ENCODE measurements at places on chromosomes 3 and 15.
A peak's percentile ranks its signal among the peaks of the same experiment; 100 is the strongest.

- no peak for DNase-seq
These were observed 26.2 kb downstream of the RTP3 start for GRCh38 chr3:46524008-46524407.

DNA sequence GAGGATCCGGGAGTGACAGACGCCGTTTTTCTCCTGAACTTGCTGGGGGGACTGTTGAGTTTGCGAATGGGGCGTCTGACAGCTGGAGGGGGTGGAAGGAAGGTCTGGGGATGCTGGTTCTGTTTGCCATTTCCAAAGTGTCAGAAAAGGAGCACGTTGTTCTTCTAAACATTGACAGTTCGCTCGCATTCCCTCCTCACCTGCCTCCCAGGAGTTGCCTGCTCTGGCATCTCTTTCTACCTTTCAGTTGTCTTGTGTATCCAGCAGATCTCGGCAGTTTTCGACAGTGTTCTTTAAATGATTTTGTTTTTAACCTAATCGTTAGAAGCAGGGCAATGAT, 829 bp downstream of the SELENOT start:
- DNase-seq, result no peak

GRCh38 chr3:195104340-195104739, 166.6 kb downstream of the XXYLT1 start:
- no peak for DNase-seq

DNA sequence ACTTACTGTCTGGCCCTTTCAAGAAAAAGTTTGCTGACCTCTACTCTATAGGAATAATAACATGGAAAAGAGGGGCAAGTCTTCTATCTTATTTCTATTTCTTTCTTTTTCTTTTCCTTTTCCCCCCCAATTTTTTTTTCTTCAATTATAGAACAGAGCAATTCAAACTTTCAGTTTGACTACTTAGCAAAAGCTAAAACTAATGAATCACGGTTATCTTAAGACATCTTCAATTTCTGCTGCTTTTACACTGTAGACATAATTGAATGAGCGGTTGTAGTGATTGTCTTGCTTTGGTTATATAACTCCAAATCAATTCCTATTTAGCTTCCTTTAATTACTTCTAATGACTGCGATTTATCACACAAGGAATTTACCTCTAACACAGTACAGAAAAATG, 74.3 kb upstream of the P2RY1 start:
- DNase-seq, result no peak

GRCh38 chr3:11611341-11611799, 32.3 kb downstream of the VGLL4 start:
- no peak for DNase-seq

- DNase-seq, result no peak
These were observed 162.8 kb upstream of the TPM1 start for GRCh38 chr15:62879770-62880169.

- DNase-seq, result no peak
These were observed 16.3 kb upstream of the TRPM7 start for GRCh38 chr15:50702762-50703334.

GRCh38 chr3:188234132-188234531, 80.2 kb downstream of the LPP start:
- DNase-seq, result no peak

GRCh38 chr3:186025161-186025560, 83.7 kb downstream of the ETV5 start:
- no peak for DNase-seq

- no peak for DNase-seq
These were observed 753.4 kb downstream of the FHIT start for GRCh38 chr3:60497902-60498301.

DNA sequence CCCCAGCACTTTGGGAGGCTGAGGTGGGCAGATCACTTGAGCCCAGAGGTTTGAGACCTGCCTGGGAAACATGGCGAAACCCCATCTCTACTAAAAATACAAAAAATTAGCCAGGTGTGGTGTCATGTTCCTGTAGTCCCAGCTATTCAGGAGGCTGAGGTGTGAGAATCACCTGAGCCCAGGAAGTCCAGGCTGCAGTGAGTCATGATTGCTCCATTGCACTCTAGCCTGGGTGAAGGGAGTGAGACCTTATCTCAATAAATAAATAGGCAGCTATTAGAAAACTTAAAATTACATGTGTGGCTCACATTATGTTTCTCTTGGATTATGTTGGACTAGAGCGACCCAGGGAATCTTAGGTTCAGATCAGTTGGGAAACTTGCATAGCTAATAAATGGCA, 69.7 kb downstream of the RPLP1 start:
- no peak for DNase-seq

DNA sequence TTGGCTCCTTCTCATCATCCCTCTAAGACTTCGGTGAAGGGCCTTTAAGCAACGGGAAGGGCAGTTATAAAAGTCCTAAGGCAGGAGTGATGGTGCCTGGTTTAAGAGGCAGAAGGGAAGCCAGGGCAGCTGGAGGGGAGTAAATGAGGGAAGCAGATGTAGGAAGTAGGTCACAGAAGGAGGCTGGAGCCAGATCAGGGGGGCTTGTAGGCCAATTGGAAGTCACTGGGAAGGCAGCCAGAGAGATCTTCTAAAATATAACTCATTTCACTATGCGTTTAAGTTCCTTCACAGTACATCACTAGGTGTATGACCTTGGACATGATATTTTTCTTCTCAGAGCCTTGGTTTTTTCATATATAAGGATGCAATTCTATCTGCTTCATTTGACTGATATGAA, 94.7 kb downstream of the MYH15 start:
- DNase-seq, result no peak

DNA sequence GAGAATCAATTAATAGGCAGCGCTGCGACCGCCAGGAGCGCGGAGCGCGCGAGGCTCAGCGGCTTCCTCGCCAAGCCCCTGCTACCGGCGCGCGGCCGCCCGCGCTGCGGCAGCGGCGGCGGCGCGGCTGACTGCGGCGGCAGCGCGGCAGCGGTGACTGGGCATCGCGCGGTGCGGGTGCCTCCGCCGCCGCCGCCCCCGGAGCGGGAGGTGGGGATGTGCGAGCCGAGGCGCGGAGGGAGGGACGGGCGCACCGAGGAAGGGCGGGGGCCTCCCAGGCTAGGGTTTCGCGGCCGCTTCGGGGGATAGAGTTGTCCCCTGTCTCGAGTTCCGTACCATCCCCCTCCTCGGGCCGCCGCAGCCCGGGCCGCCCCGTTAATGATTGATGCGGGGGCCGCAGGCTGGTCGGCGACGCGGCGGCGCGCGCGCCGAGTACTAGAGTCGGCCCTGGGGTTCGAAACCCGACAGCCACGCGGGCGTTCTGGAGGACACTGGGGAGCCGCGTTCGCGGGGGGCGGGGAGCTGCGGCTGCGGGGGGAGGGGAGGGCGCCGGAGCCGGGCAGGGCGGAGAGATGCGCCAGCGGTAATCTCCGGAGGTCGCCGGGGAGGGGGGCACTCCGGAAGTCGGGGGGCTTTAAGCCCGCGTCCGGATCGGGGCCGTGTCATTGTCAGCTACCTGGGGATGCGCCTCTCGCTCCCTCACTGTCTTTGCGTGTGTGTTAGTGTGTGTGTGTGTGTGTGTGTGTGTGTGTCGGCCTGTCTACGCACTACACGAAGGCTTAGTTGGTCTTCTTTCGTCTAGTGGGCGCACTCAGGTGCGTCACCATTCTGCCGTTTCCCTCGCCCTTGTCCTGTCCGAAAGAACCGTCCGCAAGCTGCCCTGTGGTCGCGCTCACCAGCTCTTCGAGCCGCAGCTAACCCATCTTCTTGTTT, at the start of gene PAQR9:
PAQR9 (minus strand) TSS at position 159 of the 933 bp plus-strand sequence. CDS start 338 bp downstream, outside the sequence.
- no peak for DNase-seq

DNA sequence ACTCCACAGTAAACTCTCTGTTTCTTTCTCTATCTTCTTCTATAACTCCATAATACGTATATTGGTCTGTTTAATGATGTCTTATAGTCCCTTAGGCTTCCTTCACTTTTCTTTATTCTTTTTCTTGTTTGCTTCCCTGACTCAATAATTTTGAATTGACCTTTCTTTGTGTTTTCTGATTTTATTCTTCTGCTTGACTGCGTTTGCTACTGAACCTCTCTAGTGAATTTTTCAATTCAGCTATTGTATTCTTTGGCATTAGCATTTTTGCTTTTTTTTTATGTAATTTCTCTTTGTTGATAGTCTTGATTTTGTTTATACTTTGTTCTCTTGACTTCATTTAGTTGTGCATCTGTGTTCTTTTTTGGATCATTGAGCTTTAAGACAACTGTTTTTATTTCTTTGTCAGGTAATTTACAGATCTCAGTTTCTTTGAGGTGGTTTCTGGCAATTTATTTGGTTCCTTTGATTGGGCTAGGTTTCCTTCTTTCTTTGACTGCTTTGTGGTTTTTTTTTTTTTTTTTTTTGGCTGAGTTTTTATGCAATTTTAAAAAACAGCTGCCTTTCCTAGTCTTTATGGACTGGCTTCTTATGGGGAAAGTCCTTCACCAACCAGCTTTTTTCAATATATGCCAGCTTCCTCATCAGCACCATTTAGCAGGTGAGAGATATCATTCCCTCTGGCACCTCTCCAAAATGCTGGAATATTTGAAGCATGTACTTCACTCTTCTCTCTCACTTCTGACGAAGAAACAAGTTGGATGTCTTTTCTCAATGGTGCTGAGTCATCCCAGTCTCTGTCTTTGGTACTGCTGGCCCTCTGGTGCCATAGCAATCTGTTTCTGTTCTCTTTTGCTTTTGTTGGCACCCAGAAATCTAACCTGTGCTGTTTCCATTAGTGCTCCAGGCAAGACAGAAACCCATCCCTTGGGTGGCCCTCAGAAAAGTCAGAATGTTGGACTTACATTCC, 17.6 kb downstream of the RSRC1 start:
- no peak for DNase-seq

GRCh38 chr3:186268616-186269448, 93.2 kb downstream of the DGKG start:
- DNase-seq, result no peak

GRCh38 chr3:141246224-141246957, 14.8 kb downstream of the PXYLP1 start:
- DNase-seq, result no peak

DNA sequence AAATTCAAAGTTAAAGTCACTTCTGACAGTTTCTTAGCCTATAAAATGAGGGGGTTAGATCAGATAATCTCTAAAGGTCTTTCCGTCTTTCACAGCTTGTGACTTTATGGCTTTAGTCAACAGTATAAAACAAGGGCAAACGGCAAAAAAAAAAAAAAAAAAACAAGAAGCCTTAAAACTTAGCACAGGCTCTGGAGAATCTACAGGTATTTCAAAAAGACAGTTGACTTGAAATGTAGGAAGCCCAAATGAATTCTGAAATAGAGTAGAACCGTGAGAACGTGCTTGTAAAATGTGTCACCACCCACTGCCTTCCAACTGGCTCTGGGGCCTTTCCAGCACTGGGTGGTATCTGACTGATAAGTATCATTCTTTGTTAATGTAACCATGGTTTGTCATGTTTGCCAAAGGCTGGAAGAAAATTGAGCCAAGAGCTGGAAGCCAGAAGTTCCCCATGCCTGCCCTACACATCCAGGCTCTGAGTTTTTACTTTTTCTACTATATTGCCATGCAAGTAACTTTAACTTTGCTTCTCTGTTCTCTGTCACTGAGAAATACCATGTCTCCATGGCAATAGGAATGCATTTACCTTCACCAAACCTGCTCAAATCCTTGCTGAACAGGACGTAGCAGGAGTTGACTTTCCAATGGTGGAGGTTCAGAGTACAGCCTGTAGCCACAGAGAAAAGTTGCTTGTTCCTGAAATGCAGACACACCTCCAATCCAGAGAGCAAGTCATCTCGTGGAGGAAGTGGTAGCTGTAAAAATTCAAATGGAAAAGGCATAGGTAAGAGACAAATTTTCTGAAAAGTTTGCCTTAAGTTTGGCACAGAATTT, 35.8 kb upstream of the THSD4 start:
- no peak for DNase-seq

DNA sequence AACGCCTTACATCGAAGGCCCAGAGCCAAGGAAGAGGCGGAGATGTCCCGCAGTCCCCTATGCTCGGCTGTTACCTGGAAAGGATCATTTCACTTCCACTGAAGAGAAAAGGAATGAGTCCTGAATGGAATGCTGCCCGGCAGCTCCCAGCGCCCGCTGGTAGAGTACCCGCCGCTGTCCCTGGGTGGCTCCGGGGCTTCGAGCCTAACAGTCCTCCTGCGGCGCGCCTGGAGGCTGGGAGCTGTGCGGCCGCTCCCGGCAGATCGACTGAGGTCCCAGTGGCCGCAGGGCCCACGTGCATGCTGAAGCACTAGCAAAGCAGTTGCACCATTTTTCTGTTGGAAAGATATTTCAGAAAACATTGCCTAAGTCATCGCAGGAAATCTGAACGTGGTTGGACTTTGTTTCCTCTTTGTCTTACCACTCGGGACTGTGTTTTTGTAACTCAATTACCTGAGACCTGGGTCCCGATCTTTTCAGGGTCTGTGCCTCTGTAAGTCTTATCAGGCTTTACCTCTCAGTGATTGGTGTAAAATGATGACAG, 984 bp downstream of the RNU6-1 start:
- DNase-seq, result peak; percentile 54

Data from uterus (tissue), 4 donors.